AG10803 (cell line): ENCODE measurements at places on chromosomes 2 and 18.

DNA sequence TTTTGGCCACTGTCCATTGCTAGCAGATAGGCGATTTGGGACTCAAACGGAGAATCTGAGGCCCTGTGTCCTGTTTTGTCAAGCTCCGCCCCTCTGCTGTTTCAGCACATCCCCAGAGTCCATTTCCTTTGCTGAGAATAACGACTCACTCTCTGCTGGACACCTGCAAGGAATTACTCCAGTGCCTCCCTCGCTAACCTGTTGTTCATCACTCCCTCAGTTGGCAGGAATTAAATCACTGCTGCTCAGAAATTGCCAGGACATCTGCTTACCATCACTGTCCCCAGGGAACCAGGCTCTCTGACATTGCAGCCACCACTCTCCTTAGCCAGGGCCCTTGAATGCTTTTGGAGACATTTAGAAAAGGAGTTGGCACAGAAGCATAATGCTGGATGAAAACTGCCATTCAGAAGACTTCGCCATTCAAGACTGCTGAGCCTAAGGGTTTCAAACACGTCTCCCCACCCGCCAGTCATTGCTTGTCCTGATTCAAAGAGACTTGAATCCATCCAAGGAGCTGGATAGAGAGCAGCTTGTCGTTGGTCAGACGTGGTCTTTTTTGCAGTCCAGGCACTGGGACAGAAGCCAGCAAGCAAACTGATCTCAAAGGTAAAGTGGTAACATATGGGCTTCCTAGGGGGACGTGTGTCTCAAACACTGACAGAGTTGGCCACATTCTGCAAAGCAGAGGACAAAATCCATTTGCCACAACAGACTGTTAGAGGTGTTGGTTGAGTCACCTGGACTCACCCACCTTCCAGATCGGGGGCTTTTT, 155.3 kb downstream of the UXS1 start:
- DNase-seq = no peak

GRCh38 chr2:210635257-210635656, 78.9 kb downstream of the CPS1 start:
- DNase-seq = peak; percentile 22

GRCh38 chr2:83054751-83055150, 1404.3 kb downstream of the SUCLG1 start:
- no peak for DNase-seq

GRCh38 chr2:214593727-214594126, 182.9 kb downstream of the VWC2L start:
- DNase-seq = no peak

DNA sequence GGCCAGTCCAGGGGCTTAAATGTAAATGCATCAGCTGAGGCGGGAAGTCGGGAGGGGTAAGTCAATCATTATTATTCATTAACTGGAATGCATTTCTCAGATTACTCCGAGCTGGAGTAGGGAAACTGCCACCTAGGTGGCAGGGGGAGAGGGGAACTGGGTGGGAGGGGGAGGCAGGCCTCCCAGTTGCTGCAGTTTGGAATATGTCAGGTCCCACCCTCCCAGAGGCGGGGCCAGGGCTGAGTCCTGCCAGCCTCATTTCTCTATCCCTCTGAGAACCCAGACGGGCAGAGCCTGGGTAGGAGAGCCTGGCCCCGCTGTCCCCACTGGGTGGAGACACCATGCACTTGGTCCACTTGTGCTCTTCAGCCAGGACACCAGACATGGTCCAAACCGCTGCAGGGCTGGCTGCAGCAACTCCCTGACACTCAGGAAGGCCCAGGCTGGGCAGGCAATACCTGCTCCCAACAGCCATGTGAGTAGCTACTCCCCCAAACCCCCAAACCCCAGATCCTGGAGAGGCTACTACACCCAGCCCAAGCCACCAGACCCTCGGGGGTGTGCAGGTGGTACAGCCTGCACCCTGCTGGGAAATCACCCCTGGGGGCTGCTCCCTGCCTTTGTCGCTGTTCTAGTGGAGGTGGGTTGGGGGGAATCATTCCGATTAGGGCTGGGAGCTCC, at the start of gene GPBAR1:
Gene GPBAR1 (plus strand): TSS at position 274 of the 681 bp plus-strand sequence. CDS start 1,710 bp downstream, outside the sequence.
- DNase-seq = no peak

- DNase-seq = peak; percentile 91
Measured at GRCh38 chr2:109702250-109702985, 88.3 kb downstream of the SOWAHC start.

DNA sequence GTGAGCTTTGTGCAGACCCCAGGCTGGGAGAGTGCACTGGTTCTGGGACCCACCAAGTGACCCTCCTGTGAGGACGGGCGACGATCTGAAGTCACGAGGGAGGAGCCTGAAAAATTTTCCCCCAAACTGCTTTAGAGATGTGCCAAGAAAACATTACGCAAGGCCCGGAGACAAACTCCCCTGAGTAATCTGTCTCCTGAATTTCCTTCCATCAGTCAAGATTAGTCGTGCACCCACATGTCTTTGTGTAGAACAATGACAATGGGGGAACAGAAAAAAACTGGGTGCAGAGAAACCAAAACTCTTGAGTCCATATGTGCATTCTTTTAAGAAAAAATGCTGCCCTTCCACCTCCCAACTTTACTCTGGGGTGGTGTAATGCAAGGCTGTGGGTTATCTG, 12.6 kb upstream of the NCK2 start:
- DNase-seq = peak; percentile 47

- DNase-seq = no peak
Measured at GRCh38 chr2:50345701-50346591, 686.0 kb downstream of the NRXN1 start.

- no peak for DNase-seq
Measured at GRCh38 chr2:233185963-233186362, 65.5 kb upstream of the ATG16L1 start.

- DNase-seq = no peak
Measured at GRCh38 chr2:78418021-78418420, 607.5 kb upstream of the REG3G start.

GRCh38 chr2:190626641-190627210, 22.2 kb upstream of the NAB1 start:
- peak; percentile 57 for DNase-seq

DNA sequence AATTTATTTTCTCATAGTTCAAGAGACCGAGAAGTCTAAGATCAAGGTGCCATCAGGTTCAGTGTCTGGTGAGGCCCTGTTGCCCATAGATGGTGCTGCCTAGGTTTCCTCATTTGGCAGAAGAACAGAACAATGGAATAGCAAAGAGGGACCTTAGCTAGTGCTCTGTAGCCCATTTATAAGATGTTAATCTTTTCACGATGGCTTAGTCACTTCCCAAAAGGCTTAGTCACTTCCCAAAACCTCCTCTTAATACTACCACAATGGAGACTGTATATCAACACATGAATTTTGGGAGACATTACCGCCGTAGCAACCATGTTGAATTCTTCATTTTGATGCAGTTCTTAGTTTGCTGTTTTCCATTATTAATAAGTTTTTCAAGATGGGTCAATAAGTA, 246.3 kb upstream of the NRP2 start:
- DNase-seq = no peak

DNA sequence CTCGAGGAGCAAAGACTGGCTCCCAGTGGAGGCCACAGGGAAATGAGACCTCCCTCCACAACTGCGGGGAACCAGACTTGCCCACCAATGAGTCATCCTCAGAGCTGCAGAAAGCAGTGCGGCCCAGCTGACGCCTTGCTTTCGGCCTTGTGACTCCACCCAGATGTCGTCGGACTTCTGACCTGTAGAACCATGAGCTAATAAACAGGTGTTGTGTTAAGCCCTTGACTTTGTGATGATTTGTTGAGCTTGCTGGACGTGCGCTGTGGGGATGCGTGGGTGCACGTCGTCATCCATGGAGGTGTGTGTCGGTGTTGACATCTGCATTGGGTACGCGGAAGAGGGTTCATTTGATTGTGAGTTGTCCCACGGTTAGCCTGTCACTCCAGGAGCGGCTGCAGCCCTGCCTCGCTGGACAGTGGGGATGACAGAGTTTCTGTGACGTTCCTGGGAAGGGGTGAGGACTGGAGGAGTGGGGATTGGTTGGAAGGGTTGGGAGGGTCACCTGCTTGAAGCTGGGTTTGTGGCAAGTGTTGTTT, 154.1 kb downstream of the SH3BP4 start:
- DNase-seq = no peak

DNA sequence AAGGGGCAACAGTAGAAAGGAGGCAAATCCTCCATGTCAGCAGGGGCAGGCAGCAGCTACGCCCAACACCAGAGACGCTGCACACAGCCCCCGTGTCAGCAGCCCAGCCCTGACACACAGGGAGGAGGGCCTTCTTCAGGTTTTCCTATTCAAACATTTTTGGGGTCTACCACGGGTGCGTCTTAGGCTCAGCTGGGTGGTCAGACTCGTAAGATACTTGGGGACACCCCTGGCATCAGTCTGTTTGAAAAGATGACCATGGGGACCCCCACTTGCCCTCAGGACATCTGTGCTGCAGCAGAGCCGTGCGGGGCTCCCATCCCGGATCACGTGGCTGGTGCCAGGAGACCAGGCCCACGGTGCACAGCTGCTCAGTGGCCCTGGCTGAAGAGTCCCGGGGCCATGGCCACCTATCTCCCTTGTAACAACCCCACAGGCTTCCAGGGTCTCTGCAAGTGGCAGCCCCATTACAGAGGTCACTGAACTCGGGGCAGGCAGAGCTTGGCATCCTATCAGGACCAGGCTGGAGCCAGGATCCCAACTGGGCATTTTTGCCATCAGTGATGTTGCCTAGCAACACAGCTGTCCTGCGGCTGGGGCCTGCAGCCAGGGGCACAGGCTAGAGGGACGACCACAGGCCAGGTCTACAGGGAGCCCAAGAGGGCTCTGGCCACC, 82.5 kb downstream of the EDAR start:
- DNase-seq = no peak

DNA sequence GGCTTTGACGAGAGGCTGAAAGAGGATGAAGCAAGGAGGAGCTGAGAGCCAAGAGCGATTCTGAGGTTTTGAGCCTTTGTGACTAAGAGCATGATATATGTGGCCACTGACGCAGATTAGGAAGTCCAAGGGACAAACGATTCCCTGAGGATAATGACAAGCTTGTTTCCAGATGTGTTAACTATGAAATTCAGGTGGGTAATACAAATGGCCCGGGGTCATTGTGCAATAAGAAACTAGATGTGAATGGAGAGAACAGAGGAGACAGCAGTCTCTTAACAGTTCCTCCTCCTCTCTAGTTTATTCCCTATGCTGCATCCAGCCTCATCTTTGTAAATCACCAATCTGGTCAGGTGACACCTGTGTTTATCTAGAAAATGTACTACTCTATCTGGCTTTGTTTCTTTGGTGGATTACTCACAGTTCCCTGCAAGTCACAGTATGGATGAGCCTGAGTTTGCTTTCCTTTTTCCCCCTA, 84.2 kb downstream of the SOCS6 start:
- DNase-seq = peak; percentile 98

GRCh38 chr2:191010887-191011885, 2.8 kb downstream of the STAT1 start:
- no peak for DNase-seq

- DNase-seq = no peak
Measured at GRCh38 chr2:238116298-238117198, 16.4 kb downstream of the ESPNL start.

DNA sequence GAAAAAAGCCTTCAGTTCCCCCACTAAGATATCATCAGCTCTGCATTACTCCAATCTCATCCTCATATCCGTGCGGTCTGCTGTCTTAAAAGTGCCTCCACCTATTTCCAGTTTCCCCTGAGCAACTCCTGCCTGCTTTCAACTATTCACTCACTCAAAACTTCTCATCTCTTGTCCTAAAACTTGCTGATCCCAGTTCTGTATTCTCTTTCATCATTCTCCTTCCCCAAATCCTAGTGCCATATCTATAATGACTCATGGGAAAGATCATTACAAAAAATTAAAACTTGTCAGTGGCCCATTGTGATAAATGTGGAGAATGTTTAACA, 20.0 kb downstream of the ACVR1 start:
- no peak for DNase-seq

DNA sequence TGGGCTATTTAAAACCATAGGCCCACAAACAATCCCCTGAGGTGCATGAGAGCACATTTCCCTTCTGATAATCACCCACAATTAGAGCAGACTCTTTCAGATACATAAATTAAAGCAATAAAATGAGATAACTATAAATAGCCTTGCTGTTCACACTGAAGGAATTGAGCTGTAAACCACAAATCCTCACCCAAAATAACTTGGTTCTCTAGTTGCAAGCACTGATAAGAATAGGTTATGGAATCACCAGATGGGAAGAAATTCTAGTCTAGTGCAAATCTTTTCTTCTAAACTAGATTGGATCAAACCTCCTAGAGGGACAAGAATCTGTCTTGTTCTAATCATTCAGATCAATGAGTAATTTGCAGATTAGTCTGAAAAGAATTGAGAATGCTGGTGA, 64.6 kb downstream of the NAB1 start:
- peak; percentile 24 for DNase-seq

- DNase-seq = peak; percentile 99
Measured at GRCh38 chr2:235605312-235606003, 111.6 kb downstream of the AGAP1 start.

GRCh38 chr2:103002954-103003353, 241.1 kb downstream of the TMEM182 start:
- DNase-seq = no peak

GRCh38 chr2:209817844-209818271, 46.2 kb downstream of the UNC80 start:
- no peak for DNase-seq

DNA sequence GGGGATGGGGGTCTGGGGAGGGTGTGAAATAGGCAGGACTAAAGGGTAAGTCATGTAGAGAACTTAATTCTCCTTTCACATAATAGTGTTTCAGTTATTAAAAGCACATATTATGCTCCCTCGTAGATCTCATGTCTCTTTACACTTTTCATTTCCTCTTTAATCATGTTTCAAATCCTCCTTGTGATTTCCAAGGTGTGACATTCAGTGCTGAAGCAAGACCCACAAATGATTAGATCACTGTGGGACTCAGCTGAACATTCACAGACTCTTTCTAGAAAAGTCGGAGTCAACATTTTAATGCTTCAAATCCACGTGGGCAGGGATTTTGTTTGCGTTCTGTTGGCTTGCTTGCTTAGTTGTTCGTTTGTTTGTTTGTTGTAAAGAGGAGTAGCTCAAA, 34.7 kb upstream of the CALCRL start:
- no peak for DNase-seq

- no peak for DNase-seq
Measured at GRCh38 chr2:6755456-6755855, 110.3 kb downstream of the CMPK2 start.

DNA sequence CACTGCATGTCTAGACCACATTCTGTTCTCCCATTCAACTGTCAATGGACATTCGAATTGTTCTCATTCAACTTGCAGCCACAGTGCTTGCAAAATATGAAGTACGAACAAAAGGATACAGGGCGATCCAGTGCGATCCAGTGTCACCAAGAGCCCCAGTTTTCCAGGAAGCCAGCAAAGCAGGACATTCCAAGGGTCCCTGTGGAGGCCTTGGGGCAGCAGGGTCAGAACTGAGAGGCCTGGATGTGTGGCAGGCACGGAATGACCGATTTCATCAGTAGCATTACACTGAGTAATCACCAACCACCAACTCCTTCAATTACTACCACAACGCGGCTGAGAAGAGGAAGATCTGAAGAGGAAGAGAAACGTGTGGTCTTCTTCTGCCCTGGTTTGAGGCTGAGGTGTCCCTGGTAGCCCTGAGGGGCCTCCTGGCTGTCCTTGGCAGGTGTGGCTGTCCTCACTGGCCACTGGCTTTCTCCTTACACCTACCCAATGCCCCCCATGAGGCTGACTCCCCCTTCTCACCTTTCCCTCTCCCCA, 172.7 kb upstream of the FHL2 start:
- no peak for DNase-seq

- DNase-seq = no peak
Measured at GRCh38 chr2:105142239-105142638, 99.3 kb upstream of the GPR45 start.

GRCh38 chr18:24499814-24500213, 39.4 kb downstream of the HRH4 start:
- DNase-seq = peak; percentile 77
